ENCODE measurements at places on chromosomes 13 and 19.

DNA sequence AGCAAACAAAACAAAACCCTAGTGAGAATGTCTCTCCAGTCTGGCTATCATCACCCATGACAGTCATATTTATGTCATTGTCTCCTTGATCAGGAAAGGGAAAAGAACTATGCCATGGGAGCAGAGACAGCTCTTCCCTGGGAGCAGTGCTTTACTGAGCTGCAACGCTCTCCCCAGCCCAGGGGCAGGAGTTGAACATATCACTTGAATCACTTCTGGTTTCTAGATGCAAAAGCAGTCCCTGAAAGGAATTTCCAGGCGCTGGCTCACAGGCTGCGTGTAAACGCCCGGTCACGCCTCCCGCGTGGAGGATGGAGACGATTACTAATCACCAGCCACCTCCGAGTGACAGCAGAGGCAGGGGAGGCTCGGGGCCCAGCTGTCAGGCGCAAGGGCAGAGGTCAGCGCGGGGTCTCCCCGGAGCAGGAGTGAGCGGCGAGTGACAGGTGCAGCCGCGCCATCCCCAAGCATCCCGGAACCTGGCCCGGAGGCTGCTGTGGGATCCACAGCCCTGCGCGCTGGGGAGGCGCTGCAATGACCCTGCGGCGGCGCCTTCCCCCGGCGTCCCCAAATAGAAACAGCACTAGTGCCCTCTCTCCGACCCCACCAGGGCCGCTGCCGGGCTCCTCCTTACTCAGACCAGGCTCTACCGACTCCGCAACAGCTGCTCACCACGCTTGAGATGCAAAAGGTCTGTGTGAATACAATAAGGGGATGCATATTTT lies 23.5 kb upstream of the DCLK1 start:
- H3K27ac ChIP-seq: no peak overlapping the region
- H3K27me3 ChIP-seq: no peaks in the 10 kb centered on the region
- H3K36me3 ChIP-seq: no peaks in the 10 kb centered on the region
- peaks cover 17% of the 10 kb centered on the region for H3K4me1 ChIP-seq

DNA sequence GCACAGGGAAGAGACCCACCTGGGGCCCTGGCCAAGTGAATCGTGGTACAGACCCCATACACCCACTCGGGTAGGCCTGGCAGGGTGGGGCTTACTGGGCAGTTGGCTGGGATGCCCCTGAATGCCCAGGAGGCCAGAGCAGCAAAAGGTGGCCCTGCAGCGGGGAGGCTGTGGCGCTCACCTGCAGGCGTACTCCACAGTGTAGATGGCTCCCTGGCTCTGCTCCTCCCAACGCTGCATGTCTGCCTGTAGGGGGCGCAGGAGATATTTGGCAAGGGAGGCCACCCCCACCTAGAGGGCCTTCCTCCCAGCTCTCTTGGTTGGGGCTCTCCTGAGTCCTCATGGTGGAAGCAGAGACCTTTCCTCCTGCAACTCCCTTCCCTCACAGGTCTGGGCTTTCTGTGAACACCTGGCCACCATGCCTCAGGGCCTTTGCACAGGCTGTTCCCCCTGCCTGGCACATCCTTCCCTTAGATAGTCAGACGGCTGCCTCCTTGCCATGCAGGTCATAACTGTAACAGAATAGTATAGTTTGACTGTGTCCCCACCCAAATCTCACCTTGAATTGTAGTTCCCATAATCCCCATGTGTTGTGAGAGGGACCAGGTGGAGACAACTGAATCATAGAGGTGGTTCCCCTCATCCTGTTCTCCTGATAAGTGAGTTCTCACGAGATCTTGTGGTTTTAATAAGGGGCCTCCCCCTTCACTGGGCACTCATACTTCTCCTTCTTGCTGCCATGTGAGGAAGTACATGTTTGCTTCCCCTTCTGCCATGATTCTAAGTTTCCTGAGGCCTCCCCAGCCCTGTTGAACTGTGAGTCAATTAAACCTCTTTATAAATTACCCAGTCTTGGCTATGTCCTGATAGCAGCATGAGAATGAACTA lies 5.9 kb downstream of the BORCS8 start:
- no peak overlapping the region for H3K27ac ChIP-seq
- DNase-seq: peak; percentile 74
- H3K4me1 ChIP-seq: peaks cover 7% of the 10 kb centered on the region

GRCh38 chr13:43354153-43354945 lies 331.0 kb downstream of the DNAJC15 start:
- H3K36me3 ChIP-seq: no peaks in the 10 kb centered on the region
- no peak overlapping the region for H3K4me3 ChIP-seq
- H3K27me3 ChIP-seq: no peaks in the 10 kb centered on the region
- no peaks in the 10 kb centered on the region for H3K4me1 ChIP-seq

GRCh38 chr19:49431330-49431749 lies 6.2 kb downstream of the GFY start:
- no peak for DNase-seq
- no peak overlapping the region for H3K4me3 ChIP-seq
- no peaks in the 10 kb centered on the region for H3K36me3 ChIP-seq
- no peak overlapping the region for H3K27ac ChIP-seq
- peaks cover 38% of the 10 kb centered on the region for H3K27me3 ChIP-seq

- no peak overlapping the region for H3K4me3 ChIP-seq
- no peaks in the 10 kb centered on the region for H3K27me3 ChIP-seq
- H3K4me1 ChIP-seq: peaks cover 16% of the 10 kb centered on the region
- no peak for DNase-seq
- H3K27ac ChIP-seq: no peak overlapping the region
Measured at GRCh38 chr13:111158136-111158805, 43.2 kb downstream of the ARHGEF7 start.

DNA sequence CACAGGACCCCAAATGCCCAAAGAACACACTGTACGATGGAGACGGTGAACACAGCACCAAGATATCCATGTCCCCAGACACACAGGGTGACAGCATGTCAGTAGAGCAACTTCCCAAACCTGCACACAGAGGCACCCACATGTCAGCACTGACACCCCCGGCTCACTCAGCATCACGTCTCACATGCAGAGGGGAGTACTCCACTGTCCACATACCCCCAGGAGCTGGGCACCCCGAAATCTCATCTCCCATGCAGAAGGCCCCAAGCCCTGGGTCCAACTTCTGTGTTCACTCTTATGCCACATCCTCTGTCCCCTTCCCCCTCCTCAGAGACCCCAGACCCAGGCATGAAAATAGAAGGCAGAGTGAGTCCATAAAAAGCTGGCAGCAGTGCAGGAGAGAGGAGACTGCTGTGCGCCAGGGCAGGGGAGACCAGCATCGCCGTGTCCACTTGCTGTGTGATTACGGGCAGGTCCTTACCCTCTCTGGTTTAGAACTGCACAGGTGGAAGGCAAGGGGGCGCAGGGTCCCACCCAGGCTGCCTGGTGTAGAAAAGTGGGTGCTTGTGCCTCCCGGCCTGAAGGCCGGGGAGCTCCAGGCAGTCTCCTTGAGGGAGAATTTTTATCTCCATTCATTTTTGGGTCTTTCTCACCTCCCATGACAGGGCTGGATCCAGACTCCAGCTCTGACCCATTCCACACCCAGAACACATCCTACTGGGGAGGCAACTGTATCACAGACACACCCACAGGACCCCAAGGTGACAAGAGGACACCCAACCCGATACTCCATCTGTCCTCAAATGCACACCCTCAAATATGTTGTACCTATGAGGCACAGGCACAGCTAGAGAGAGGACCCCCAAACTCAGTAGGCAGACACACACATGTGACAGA lies 17.0 kb downstream of the ERFL start:
- H3K4me1 ChIP-seq: peaks cover 6% of the 10 kb centered on the region
- no peak overlapping the region for H3K27ac ChIP-seq
- H3K4me3 ChIP-seq: no peak overlapping the region

DNA sequence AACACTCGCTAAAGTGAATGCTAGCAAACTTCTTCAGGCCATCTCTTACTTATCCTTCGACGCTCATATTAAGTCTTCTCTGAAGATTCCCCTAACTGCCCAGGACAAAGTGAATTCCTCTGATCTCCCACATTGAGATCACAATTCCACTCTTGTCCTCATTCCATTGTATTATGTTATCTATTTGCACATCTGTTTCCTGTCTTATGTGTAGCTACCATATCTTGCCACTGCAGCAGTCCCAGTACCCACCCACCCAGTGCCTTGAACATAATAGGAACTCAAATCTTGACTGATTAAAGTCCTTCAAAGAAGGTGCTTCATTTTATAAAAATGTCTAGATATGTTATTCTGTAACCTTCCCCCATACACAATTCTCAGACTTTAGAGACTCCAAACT lies 702.3 kb downstream of the DIAPH3 start:
- no peak for DNase-seq
- no peak overlapping the region for H3K4me3 ChIP-seq
- no peak overlapping the region for H3K27ac ChIP-seq
- peaks cover 53% of the 10 kb centered on the region for H3K27me3 ChIP-seq
- H3K4me1 ChIP-seq: no peaks in the 10 kb centered on the region

GRCh38 chr19:57850553-57851017 lies 926 bp downstream of the ZNF587 start:
- peaks cover 68% of the 10 kb centered on the region for H3K36me3 ChIP-seq
- peak overlapping the region; percentile 81 for H3K27ac ChIP-seq
- peaks cover 19% of the 10 kb centered on the region for H3K4me1 ChIP-seq
- no peaks in the 10 kb centered on the region for H3K27me3 ChIP-seq

Measured in MCF 10A (cell line).